ENCODE measurements at places on chromosomes 4 and X.

GRCh38 chrX:150224676-150225075 lies 138.4 kb upstream of the MAMLD1 start:
- no peak for DNase-seq

DNA sequence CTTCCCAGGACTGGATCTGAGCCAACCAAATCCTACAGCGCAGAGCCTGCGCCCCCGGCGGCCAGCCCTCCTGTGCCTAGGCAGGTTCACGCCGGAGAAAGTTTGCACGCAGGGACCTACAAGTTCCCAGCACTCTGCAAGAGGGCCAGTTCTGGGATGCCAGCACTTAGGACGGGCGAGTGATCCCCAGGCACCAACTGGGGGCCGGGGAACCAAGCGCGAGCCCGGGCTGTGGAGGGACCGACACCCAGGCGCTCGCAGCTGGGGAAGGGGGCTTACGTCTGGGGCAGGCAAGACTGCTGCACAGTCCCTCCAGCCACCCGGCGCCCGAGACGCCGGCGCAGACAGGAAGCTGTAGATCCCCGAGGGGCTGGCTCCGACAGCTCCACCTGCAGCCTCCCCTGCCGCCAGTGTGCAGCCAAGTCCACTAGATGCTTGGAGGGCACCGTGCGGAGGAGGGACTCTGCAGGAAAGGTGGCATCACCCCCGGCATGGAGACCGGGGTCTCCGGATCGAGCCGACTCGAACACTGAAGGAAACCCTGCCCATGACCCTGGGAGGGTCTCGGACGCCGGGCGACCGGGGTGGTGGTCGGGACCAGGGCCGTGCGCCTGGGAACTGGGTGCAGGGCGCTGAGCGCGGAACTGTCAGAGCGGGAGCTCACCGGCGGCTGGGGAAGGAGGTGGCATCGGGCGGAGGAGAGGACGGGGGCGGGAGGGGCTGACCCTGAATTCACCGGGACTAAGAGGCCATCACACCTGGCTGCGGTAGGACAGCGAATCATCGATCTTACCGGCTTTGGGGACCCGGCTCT lies 566 bp downstream of the CORIN start:
- no peak for DNase-seq

GRCh38 chr4:153573881-153574802 lies 108.0 kb downstream of the TMEM131L start:
- DNase-seq, result peak; percentile 22

GRCh38 chr4:55326629-55327028 lies 19.4 kb upstream of the SRD5A3 start:
- DNase-seq, result no peak

DNA sequence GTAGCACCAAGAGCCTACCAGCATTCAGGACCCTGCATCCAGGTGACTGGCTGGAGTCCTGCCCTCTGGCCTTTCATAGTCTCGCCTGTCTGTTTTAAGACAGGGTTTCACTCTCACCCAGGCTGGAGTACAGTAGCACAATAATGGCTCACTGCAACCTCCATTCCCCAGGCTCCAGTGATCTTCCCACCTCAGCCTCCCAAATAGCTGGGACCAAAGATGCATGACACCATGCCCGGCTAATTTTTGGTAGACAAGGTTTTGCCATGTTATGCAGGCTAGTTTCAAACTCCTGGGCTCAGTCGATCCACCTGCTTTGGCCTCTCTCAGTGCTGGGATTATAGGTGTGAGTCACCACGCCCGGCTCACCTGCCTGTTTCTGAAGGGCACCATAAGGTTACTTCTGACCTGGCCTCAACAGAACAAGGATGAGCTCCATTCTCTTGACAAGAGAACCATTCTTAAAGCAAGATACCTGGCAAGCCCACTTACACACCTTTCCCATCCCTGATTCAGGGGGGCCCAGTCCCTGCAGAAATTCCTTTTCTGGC lies 6.7 kb downstream of the RPS4X start:
- no peak for DNase-seq

DNA sequence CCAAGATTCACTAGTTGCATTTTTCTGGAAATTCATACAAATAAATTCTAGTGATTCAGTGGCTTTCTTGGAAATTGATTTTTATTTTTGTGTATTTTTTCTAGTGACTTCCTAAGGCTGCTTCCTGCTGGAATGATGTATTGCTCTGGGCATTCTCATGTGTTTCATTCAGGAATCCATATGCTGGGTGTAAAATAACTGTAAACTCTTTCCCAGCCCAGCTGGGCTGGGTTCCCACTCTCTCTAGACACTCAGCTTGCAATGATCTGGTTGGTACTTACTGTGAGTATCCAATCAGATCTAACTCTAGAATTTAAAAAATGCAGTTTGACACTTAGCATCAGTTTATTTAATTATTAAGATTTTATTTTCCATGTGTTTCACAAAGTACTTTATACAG lies 882.2 kb downstream of the STIM2 start:
- no peak for DNase-seq

DNA sequence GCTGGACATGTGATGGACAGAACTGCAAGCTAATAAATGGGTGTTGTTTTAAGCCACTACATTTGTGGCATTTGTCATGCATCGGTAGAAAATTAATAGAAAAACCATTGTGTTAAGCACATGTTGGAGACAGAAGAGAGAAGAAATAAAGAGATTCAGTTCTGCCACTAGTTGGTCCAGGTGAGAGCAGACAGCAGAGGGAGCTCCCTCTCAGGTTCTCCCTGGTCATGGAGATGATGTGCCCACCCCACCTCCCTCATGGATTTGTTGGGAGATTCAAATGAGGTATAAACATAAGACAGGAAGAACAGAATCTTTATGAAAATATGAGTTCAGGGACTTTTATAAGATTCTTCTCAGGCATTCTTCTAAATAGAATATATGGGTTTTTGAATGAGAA lies 36.8 kb upstream of the OCIAD2 start:
- no peak for DNase-seq

GRCh38 chrX:149618871-149619270 lies 12.7 kb downstream of the TMEM185A start:
- DNase-seq, result no peak

- DNase-seq, result no peak
Measured at GRCh38 chr4:24003496-24003895, 113.6 kb upstream of the PPARGC1A start.

DNA sequence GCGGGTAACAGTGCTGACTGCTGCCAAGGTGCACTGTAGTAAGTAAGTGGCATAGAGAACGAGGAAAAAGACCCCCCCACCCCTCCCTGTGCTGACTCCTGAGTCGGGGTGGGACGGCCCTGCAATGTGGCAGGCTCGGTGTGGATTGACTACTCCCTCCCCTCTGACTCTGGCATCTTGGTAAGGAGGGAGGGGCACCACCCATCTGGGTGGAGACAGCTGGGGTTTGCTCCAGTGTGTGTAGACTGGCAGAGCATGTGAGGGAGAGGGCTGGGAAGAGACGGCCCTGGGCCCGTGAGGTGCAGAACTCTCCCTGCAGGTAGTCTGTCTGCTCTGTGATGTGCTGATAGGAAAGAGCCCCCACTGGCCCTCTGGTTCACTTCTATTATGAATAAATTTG lies 31.0 kb downstream of the NSG1 start:
- no peak for DNase-seq

DNA sequence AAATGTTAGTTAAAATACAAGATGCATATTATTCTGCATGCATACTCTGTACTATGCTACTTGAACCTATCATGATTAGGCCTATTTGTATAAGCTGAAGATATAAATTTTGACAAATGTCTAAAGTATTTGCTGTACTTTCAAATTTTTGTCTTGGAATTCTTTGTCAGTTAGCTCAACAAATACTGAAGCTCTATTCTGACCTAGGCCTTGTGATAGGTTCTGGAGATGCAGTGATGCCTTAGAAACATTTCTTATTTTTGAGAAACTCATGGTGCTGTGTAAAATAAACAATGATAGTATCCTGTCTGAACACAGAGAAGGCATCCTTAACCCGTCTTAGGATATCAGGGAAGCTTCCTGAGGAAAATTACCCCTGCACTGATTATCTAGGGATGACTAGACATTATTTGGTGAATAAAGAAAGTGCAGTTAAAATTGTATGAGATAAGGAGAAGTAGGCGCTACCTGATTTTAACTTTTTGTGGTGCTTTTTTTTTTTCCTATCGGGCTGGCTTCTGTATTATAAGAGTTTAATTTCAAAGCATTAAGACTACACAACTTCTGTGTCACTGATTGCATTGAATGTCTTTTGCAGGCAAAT lies 43.4 kb downstream of the MOB1B start:
- DNase-seq, result no peak

DNA sequence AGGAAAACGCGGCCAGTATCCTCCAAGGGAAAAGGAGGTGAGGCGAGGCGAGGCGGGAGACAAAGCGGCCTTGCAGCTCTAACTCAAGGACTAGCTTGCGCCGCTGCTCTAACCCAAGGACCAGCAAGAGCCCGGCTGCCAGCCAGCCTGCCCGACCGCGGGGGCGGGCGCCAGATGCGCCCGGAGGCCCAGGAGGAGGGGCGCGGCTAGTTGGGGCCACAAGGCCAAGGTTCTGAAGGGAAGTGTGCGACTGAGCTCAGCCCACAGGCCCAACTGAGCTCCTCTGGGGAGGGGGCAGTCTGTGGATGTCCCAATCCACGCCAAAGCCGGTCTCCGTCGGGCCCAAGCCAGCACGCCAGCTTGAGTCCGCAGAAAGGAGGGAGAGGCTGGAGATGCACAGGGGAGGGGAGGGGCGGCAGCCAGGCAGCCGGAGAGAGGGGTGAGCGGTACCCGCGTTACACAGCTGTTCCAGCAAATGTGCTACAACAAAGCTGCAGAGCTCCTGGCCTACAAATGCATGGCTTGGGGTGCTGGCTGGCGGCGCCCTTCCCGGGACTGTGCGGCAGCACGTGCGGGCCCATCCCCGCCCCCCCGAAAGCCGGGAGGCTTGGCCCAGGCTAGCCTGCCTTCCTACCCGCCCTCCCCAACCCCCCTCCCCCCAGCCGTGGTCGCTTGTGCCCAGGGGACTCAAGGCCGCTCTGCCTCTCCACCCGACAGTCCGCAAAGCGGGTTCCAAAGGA lies 637 bp downstream of the AMER1 start:
- DNase-seq, result no peak

DNA sequence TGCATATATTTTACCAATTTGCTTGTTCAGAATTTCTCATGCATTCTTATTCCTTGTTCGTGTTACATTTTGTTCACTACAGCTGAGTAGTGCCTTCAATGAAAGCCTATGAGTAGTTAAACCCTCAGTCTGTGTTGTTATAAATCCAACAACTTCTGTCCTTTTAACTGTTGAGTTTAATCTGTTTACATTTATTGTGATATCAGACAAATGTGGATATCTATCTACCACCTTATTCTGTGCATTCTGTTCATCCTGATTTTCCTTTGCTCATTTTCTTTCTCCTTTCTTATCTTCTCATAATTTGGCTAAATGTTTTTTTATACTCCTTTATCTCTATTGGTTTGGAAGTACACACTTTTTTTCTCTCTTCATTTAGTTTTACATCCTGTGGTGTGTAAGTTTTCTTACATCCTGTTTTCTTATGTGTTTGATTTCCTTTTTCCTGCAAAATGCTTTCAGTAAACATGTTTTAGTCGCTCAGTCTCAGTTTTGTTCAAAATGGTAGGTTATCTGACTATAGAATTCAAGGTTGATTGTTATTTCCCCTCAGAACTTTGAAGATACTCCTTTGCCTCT lies 54.2 kb downstream of the CASP6 start:
- no peak for DNase-seq

- no peak for DNase-seq
Measured at GRCh38 chr4:114464726-114465272, 133.8 kb upstream of the UGT8 start.

- no peak for DNase-seq
Measured at GRCh38 chr4:11914406-11914805, 485.7 kb upstream of the HS3ST1 start.

GRCh38 chr4:88900432-88900831 lies 156.6 kb downstream of the FAM13A start:
- DNase-seq, result no peak

DNA sequence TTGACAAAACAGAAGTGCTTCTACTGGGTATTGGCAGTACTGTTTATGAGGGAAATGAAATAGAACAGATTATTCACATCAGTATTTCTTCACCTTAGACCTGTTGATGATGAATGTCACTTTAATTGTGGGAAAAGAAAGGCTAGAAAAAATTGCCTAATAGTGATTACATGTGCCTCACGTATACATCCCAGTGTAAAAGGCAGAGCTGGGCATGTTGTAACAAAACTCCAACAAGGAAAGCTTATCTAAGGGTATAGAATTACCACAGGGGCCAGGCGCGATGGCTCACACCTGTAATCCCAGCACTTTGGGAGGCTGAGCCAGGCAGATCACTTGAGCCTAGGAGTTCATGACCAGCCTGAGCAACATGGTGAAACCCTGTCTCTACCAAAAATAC lies 4.2 kb downstream of the PGM2 start:
- DNase-seq, result no peak

GRCh38 chrX:77342004-77342403 lies 105.2 kb upstream of the FGF16 start:
- no peak for DNase-seq

- no peak for DNase-seq
Measured at GRCh38 chr4:658681-659667, 15.1 kb downstream of the ATP5ME start.

- no peak for DNase-seq
Measured at GRCh38 chrX:152893980-152894610, 3.8 kb upstream of the ZNF185 start.

DNA sequence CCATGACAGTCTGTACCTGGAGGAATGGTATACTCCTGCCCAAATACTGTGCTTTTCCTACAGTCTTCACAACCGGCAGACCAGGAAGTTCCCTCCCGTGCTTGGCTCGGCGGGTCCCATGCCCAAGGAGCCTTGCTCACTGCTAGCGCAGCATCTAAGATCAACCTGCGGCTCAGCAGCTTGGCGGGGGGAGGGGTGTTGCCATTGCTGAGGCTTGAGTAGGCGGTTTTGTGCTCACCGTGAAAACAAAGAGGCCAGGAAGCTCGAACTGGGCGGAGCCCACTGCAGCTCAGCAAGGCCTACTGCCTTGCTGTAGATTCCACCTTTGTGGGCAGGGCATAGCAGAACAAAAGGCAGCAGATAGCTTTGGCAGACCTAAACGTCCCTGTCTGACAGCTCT lies 152.7 kb downstream of the TEX11 start:
- DNase-seq, result peak; percentile 1

DNA sequence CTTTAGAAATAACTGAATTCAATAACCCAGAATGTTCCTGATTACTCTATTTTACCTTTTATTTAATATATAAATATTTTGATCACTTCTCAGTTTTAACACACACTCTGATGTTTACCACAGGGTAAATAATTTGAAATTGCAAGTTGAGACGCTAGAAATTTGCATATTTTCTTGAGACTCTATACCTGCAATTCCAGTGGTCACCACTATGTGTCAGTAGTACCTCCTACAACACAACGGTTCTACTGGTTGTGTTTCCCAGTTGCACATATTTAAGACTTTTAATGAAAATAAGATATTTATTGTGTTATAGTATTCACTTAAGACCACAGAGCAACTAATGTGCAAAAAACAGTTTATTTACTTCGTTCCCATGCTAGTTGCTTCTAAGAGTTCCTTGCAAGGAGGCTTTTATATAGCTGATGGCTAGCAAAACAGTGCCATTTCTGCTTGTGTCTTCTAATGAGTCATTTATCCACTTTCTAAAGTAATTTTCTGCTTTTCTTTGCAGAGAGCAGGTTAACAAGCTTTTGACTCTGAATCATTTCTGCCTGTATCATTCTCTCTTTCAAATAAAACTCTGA lies 98.9 kb upstream of the PDLIM3 start:
- DNase-seq, result no peak

- DNase-seq, result no peak
Measured at GRCh38 chr4:39026096-39026495, 6.1 kb downstream of the TMEM156 start.

- no peak for DNase-seq
Measured at GRCh38 chr4:27685091-27685490, 824.5 kb downstream of the STIM2 start.

GRCh38 chrX:106050054-106050453 lies 11.5 kb upstream of the SERPINA7 start:
- DNase-seq, result no peak

Measured in stimulated activated CD4-positive, alpha-beta T cell treated with anti-CD3 and anti-CD28 coated beads, Interleukin-1b, Interleukin-23, amount 100 ng/mL, for 1 hour (primary cell).